ENCODE measurements at places on chromosomes 3 and 15.

GRCh38 chr3:100370756-100371155, 30.1 kb downstream of the TOMM70 start:
- DNase-seq, result no peak

GRCh38 chr3:176354843-176355242, 842.4 kb downstream of the TBL1XR1 start:
- no peak for DNase-seq

GRCh38 chr3:94336046-94336753, 273.3 kb downstream of the NSUN3 start:
- DNase-seq, result no peak

DNA sequence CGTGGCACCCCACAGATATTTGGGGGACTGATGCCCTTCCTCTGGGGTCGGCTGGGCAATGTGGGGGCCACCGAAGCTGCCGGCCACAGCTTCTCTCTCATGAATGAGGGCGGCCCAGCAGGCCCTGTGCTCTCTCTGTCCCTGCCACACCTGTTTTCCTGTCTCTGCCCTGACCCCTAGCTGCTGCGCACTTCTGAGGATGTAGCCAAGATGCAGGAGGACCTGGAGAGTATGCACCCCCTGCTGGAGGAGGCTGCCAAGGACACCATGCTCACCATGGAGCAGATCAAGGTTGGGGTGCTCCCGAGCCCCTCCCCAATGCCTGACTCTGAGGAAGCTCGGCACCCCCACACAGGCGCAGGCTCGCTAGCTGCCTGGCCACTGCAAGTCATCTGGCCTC, 59.7 kb downstream of the SEMA3G start:
- no peak for DNase-seq

DNA sequence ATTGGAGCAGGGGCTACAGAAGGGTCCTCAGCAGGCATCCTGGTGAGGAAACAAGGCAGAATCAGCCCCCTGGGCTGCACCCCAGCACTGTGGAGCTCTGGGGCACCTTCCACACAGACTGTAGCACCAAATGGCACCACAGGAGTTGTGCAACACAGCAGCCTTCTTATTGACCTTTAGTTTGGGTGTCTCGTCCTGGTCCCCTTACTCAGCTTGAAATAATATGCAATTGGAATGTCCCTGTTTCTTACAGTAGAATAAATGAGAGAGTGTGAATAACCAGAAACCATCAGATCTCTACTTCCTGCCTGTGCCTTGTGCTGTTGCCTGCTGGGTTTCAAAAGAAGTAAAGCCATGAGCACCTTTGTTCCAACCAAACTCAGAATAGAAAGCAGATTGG, 44.5 kb downstream of the RPLP1 start:
- no peak for DNase-seq

GRCh38 chr3:148861277-148861869, 3.7 kb upstream of the CPA3 start:
- DNase-seq, result no peak

DNA sequence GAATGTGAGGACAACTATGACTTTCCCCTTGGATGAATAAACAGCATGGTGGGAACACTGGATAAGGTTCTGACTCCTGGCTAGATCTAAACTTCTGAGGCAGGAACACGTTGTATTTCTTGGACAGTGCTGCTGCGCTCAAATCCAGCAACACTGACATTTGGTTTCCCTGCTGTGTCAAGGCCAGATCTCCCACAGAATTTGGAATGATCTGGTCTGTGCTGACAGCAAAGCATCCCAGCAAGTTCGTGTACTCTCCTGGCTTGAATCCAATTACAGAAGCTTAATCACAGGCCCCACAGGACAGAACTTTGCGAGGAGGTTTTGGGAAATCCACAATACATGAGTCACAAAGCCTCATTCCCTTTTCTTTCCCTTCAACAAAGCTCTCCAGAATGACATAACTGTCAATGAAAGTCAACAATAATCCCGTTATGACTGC, 92.5 kb downstream of the ADAMTS9 start:
- DNase-seq, result no peak

DNA sequence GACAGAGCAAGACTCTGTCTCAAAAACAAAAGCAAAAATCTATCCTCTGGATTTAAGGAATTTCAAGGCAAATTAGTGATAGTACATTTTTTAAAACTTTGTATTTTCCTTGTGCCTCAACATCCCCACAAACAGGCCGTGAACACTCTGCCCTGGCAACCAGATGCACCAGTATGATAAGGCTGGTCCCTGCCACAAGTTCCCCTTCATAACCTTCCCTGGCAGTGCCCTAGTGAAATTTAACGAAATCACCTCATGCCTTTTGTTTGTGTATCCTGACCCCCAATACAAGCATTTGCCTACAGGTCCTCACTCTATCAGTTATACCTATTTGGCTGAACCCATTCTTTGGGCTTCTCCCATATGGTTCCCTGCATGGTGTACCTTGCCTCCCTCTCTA, 107.4 kb upstream of the FLNB start:
- no peak for DNase-seq

DNA sequence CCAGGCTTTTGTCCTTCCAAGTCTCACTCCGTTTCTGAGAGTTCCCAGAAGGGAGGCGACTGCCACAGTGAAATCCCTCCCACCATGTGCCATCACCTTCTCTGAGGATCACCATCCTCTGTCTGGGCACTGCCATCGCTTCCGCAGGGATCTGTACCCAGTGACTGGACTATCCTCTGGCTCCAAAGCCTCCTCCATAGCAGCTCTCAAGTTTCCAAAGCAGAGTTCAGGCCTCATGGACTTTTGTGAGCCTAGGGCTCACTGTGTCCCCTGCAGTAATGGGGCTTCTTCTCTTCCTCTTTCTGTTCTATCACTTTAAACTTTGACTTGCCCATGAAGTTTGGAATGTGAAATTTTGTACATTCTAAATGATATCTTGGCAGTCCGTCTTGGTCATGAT, 63.9 kb downstream of the TIPARP start:
- DNase-seq, result no peak

GRCh38 chr3:17850448-17850847, 108.0 kb upstream of the TBC1D5 start:
- no peak for DNase-seq

DNA sequence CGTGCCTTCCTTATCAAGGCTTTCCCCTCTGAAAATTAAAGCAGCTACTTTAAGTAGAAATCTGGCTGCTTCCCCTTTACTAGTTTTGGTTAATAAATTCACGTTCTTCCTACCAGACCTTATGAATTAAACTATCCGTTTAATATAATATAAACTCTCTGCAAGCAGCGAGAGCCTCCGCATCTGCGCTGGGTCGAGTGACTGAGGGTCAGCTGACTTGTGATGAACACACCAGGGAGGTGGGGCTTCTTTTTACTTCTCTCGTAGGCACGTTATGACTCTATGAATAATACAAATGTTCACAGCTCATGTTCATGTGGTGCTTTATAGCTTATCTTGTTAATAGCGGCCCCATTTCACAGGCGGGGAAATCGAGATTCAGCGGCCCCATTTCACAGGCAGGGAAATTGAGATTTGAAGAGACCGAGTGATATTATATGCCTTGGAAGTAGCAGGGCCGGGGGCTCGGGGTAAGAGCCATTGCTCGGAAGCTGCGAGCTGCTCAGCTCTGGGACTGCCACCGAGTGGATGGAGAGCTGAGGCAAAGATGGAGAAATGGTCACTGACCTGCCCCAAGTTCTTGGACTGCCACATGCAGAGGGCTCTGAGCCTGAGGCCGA, 8.3 kb downstream of the MUC4 start:
- DNase-seq, result no peak

- no peak for DNase-seq
Observed at GRCh38 chr3:114119776-114120175, 59.1 kb downstream of the DRD3 start.

- DNase-seq, result no peak
Observed at GRCh38 chr3:120077731-120078130, 16.5 kb downstream of the GSK3B start.

- DNase-seq, result no peak
Observed at GRCh38 chr3:59508273-59508672, 458.4 kb upstream of the CFAP20DC start.

DNA sequence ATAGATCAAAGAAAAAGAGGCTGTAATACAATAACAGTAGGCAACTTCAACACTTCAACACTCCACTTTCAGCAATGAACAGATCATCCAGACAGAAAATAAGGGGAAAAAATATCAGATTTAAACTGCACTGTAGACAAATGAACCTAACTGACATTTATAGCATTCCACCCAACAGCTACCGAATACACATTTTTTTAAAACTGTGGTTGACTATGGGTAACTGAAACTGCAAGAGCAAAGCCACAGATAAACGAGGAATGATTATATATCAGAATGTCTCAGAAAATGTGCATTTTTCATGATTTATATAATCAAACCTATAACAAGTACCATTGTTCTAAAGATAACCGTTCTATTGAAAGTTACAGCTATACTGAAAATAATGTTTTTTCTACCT, 514.9 kb upstream of the DPPA4 start:
- no peak for DNase-seq

DNA sequence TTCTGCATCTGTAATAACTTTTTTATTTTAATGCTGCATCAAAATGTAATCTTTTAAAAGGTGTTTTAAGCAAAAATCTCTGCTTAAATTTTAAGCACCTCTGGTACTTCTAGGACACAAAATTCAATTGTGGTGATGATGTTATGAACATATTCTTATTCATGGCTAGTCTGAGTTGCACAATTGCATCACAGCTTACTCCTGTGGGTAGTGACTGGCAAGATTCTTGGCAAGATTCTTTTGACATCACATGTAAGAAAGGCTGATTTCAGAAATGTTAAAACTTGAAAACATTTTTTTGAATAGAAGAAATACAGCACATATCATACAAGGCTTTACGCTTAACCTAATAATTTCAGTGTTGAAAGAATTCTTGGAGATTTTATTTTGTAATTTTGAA, 35.7 kb downstream of the IQCH start:
- no peak for DNase-seq

- DNase-seq, result no peak
Observed at GRCh38 chr15:57146506-57147201, 228.2 kb downstream of the TCF12 start.

GRCh38 chr3:122305818-122306621, 19.0 kb upstream of the CSTA start:
- no peak for DNase-seq

DNA sequence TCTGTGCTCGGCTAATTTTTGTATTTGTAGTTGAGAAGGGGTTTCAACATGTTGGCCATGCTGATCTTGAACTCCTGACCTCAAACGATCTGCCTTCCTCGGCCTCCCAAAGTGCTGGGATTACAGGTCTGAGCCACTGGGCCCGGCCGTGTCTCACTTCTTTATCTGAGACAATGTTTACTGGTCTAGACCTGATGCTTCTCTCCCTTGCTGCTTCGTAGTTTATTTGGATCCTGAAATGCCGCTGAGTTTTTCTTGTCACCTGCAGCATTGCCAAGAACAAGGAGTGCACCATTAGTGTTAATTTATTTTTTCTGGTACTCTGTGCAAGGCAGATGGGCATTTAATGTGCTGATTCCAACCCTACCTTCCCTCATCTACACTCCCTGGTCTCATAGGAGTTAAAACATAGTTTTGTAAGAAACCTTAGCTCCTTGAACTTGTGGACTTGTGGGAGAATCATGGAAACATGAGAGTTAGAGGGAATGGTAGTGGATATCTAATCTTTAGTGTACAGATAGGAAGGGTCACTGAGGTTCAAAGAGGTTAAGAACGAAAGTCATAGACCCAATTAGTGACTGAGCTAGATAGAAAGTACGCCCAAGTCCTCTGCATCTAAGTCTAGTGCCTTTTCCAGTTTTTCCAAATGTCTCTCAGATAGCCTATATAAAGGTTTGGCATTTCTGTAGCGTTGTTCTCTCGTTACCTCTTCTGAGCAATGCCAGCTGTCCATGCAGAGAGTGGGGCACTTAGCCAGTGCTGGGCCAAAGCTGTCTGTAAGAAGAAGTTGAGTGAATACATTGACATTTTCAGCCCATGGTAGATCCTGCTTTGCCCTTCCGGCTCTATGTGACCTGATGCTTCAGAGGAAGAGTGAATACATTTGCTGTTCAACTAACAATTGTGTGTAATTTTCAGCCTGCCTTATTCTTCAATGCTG, 244.1 kb downstream of the LPP start:
- DNase-seq, result no peak

DNA sequence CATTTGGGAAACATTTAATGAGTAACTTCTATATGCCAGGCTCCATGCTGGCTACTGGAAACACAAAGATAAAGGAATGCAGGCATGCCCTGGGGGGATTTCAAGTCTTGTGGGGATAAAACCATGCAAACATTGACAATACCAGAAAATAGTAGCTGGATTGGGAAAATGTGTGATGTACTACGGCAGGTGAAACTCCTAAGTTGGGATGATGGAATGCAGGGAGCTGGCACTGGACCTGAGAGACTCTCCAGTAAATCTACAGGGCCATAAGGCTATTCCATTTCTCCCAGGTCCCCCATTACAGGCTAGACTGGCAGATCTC, 68.2 kb upstream of the NTRK3 start:
- DNase-seq, result no peak

DNA sequence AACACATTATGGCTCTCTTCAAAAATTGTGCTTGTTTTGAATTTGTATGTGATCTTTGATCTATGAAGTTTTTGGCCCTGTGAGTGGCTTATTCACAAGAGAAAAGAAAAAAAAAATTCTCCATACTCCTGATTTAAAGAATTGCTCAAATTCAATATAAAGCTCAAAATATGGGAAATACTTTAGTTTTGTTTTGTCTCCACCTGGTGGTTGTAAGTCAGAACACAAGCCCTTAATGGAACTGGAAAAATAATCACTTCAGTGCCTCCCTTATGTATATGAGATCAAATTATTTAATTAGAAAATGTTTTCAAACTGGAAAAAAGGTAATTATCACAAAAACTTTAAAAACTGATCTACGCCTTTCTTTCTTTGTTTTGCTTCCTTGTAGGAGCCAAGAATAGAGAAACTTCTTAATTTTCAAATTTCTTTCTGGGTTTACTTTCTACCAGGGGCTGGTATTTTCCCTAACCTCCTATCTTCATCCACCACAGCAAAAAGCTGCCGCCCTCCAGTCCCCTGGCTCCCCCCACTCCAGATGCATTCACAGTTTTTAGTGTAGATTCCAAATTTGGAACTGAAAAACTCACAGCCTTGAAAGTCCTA, 50.6 kb downstream of the SERP1 start:
- no peak for DNase-seq

- no peak for DNase-seq
Observed at GRCh38 chr3:169790219-169790618, 17.0 kb downstream of the MYNN start.

DNA sequence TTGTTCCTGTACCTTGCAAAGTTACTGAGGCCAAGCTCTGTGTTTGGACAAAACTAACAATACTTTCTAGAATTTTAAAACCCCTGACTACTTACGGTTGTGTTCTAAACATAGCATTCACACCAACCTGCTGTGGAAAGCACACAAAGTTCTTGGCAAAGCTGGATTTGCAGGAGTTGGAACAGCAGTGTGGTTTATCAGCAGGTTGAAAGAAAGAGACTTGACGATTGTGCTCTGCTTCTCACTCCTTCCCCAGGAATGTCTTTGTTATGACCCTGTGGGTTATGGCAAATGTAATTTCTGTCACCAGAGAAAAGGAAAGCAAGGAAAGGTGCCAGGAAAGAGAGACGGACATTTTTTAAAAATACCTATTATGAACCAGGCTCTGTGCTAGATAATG, 165.5 kb upstream of the TGFBR2 start:
- DNase-seq, result no peak
